ENCODE measurements at places on chromosomes 13 and 19.

DNA sequence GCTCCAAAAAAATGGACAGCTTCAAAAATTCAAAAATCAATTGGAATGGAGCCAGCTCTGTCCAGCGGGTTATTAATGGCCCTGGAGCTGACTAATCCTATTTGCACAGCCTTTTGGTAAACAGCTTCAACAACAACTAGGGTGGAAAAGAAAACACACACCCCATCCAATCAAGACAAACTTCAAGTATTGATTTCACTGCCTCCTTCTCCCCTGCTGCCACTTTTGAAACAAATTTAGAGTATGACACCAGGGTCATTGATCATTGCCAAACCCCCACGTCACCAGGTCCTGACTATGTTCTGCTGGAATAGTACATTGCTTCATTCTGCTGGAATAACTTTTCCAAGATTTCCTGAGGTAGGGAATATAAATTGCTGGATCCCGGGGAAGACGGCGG, 56.8 kb upstream of the GTF3A start:
- DNase-seq = no peak

GRCh38 chr13:71831716-71832115, 35.3 kb downstream of the DACH1 start:
- no peak for DNase-seq

GRCh38 chr19:49084206-49085019, 838 bp upstream of the SNRNP70 start:
- no peak for DNase-seq

GRCh38 chr13:43005460-43006236, 13.6 kb upstream of the EPSTI1 start:
- no peak for DNase-seq

GRCh38 chr13:33072759-33073158, 56.5 kb downstream of the KL start:
- DNase-seq = no peak

GRCh38 chr13:33636955-33637670, 180.8 kb upstream of the RFC3 start:
- no peak for DNase-seq

DNA sequence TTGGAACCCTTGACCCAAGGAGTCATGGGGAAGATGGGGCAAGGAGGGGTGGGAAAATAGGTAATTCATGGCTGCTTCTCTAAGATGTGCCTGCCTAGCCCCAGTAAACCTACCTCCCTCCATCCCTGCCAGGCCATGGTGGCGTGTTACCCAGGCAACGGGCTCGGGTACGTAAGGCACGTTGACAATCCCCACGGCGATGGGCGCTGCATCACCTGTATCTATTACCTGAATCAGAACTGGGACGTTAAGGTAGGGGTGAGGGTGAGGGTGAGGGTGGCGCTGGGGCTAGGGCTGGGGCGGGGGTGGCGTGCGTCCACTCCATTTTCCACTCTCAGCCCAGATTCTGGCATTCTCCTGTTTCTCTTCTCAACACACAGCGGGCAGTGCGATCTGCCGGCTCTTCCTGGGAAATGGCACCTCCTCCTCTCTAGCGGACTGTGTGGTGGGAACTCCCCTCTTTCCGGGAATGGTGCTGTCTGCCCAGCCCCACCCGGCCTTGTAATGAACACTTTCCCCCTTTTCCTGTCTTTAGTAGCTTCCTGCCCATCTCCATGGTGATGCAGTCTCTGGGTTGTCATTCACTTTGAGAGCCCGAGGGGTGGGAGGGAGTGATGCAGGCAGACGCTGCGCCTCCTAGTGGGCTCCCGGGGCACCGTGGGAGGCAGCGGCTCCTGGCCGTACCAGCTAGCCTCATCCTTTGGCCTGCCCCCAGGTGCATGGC, 7.6 kb downstream of the EGLN2 start:
- peak; percentile 84 for DNase-seq

- no peak for DNase-seq
Measured at GRCh38 chr19:13978351-13979243, 26.3 kb downstream of the DCAF15 start.

GRCh38 chr13:72505376-72505775, 222.1 kb downstream of the MZT1 start:
- DNase-seq = no peak

DNA sequence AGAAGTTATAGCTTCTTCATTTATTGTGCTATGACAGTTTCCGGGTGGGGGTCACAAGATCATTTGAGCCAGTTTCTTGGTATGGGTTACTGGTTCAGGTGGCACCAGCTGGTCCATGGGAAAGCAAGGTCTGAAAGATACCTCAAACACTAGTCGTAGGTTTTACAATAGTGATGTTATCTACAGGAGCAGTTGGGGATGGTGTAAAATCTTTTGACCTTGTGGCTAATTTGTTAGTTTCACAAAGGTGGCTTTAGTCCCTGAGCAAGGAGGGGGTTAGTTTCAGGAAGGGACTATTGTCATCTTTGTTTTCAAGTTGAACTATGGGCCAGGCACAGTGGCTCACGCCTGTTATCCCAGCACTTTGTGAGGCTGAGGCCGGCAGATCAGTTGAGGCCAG, 24.6 kb downstream of the CHST8 start:
- no peak for DNase-seq

DNA sequence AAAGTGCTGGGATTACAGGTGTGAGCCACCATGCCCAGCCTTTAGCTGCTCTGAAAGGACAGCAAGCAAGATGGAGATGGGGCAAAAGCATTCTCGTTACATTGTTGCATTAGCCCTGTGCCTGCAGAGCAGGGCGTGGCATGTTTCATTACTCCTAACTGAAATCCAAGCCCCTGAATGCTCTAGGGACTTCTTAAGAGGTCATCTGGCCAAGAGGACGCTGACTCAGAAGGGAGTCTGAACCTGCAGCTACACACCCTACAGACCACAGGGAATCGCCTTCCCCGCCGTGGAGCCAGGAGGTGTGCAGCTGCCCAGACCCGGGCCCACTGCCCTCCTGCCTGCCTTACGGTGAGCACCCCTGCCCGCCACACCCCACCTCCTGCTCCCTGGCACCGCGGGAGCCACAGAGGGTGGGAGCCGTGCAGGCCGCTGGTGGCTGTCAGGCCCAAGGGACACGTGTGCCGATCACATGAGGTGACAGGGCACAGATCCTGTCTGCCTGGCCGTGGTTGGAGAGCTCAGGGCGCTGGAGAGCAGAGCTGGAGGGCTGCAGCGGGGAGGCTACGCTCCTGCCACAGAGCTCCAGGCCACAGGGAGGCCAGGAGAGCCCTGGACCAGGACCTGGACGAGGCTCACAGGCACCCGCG, 27.2 kb downstream of the ADPRHL1 start:
- DNase-seq = no peak

- DNase-seq = peak; percentile 19
Measured at GRCh38 chr13:21884965-21885567, 214.2 kb downstream of the FGF9 start.

DNA sequence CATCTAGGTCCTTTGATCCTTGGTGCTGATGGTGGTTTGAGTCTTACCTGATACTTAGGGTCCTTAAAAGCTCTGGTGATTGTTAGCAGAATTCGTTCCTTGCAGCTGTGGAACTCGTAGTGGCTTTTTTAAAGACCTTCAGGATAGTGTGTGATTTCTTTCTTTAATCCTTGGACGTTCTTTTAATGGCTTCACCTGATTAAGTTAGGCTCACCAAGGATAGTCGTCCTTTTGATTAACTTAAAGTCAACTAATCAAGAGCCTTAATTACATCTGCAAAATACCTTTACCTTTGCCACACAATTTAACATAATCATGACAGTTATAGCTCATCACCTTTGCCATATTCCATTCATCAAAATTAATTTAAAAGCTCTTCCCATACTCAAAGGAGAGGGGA, 1807.7 kb downstream of the OLFM4 start:
- DNase-seq = no peak

- no peak for DNase-seq
Measured at GRCh38 chr13:24834902-24835510, 71.0 kb downstream of the RNF17 start.
